ENCODE measurements at places on chromosomes 12 and 14.

DNA sequence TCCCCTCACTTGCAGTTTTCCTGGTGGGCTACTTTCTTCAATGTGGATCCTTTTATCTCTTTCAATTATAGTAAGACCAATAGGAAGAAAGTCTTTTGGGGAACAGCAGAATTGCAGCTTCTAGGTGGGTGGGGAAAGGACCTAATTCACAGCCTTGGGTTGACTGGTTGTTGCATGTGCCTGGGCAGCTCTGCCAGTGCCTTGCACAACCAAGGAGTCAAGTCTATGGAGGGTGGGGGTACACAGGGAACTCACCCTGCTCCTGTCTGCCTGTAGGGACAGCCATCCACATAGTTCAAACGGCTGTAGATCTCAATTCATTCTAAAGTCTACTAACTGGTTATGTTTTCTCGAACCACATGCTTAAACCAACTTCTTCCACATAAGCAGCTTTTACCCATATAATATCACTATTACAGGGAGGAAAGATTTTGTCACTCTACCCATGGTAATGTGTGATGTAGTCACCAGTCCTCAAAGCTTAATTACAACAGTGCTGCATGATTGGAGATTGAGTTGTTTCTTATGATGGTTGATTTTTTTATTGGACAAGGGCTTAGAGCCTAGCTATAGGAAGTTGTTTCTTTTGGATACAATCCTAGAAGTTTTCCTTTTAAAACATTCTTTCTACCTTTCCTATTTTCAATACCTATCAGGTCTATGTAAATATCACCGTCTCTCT is 117.7 kb upstream of the FRMD6 start:
- DNase-seq = no peak

DNA sequence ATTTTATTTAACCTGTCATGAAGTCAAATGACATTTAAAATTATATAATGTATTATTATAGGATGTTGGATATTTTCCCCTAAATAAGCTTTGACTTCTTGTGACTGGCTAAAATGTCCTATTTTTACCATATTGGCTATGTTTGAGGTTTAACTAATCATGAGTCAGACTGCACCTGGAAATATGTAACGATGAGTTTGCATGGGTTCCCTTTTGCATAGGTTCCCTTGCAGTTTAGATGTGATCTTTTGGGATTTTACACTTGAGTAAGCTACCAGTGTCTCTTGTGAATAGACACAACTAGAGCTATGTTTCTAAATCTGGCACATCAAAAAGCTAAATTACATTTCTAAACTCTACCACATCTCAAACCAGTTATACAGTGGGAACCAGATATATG is 5.2 kb downstream of the PDZRN4 start:
- no peak for DNase-seq

- no peak for DNase-seq
These were observed 2.8 kb upstream of the CYP46A1 start for GRCh38 chr14:99681101-99681831.

DNA sequence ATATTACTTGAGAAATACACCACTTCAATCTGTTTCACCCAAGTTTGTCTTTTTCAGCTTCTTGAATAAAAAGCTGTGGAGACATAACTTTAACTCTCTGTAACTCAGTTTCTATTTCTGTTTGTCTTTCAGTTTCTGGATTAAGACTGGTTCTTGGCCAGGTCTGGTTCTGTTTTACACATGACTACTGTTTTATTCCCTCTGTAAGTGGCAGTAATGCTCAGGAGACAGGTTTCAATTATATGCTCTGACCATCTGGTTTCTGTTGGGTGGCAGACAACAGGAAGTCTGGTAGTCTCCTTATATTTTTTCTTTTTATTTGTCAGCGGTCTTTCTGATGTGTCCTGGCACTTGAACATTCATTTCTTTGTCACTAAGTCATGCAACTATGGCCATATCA is 102.9 kb downstream of the RPS29 start:
- DNase-seq = no peak

DNA sequence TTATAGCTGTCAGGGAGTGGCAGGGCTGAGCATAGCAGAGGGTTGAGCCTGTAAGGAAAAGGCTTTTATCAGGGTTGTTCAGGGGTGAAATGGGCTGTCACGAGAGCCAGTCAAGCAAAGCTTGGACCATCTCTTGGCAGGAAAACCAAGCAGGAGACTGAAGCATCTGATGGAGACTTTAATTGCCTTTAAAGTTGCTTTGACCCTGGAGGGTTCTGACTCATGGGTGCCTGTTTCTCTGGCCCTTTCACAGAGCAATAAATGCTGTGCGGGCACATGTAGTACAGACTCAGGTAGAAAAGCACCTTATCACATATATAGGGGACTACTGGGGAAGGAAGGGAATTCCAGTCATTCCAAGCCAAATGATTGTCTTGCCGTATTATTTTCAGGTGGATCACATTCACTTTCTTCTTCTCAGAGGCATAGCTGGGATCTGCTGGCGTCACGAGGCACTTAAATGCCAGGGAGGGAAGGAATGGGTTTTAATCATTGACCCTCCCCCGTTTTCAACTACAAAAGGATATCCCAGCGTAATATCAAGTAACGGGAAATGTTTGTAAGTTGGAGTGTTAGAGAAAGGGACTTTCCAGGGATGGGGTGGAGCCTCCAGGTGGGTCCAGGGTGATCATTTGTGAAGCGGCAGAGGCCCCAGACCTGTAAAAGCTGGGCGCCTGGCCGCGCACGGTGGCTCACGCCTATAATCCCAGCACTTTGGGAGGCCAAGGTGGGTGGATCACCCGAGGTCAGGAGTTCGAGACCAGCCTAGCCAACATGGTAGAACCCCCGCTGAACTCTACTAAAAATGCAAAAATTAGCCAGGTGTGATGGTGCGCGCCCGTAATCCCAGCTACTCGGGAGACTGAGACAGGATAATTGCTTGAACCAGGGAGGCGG is 34.9 kb downstream of the PLEKHD1 start:
- no peak for DNase-seq

DNA sequence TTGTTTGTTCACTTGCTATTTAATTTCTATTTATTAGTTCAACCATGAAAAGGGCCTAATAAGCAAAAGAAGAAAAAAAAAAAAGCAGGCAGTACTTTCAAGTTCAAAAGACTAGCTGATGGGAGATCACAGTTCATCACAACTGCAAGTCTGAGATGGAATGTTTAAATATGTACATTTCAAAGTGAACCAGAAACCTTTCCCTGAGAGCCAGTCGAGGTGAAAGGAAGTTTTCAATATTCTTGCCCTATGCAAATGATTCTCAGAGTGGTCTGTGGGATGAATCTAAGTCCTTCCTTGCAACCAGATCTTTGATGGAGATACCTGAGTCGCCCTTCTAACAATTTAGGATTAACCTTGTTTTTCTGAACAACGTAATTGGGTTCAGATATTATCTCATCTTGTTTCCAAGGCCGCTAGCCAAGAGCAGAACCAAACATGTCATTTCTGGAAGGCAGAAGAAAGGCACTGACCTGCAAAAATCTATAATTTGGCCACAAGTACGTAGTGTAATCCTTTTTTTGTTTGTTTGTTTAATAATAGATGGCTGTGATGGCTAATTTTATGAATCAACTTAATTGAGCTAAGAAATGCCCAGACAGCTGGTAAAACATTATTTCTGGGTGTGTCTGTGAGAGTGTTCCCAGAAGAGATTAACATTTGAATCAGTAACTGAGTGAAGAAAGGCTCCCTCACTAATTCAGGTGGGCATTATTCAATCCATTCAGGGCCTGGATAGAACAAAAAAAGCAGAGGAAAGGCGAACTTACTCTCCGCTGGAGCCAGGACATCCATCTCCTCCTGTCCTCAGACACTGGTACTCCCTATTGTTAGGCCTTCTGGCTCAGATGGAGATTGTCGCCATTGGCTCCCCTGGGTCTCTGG is 171.1 kb upstream of the TMPO start:
- no peak for DNase-seq

DNA sequence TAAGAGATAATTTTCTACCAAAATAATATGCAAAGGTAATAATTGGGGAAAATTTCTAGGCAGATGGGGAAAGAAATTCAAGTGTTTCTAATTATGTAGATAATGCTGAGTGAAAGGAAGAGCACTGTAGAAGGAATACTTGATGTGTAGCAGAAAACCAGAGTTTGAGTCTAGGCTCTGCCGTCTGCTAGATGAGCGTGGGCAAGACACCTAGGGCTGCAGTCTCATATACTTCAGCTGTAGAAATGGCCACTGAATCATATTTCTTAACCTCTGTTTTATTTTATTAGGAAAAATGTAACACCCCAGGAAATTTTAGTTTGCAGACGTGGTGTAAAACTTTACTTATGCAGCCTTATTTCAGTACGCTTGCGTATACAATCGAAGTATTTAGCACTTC is 59.8 kb upstream of the SLC38A2 start:
- no peak for DNase-seq

Measured in activated CD4-positive, alpha-beta T cell treated with anti-CD3 and anti-CD28 coated beads, Interleukin-2, amount 50 U/mL, for 48 hours (primary cell).